Stimulated activated CD8-positive, alpha-beta memory T cell treated with anti-CD3 and anti-CD28 coated beads, Interleukin-4, amount 100 ng/mL, for 4 hours (primary cell): ENCODE measurements at places on chromosomes 5 and 9.

DNA sequence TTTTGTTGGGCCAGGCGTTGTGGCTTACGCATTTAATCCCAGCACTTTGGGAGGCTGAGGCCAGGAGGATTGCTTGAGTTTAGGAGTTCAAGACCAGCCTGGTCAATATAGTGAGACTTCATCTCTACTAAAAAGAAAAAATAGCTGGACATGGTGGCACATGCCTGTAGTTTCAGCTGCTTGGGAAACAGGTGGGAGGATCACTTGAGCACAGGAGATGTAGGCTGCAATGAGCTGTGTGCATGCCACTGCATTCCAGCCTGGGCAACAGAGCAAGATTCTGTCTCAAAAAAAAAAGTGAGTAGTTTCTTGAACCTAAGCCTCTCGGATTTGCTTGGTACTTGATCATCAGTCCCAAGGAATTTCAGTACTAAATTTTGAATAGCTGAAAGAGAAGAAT, 26.9 kb downstream of the G3BP1 start:
- DNase-seq = no peak

DNA sequence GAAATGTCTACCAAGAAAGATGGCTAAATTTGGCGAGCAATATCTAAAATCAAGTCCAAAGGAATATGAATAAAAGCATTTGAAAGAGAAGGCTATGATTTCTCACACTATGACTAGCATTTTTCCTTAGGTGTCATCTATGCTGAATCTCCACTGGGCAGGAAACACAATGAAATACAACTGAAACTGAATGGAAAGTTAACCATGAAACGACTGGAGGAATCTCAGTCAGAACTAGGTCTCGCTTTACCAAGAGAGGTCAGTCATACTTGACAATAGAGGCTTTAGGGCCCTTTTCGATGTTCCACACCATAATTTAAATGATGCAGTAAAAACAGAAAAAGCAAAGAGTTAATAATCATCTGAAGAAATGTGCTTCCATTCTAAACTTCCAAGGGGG, 339.0 kb downstream of the PDE4D start:
- DNase-seq = no peak

DNA sequence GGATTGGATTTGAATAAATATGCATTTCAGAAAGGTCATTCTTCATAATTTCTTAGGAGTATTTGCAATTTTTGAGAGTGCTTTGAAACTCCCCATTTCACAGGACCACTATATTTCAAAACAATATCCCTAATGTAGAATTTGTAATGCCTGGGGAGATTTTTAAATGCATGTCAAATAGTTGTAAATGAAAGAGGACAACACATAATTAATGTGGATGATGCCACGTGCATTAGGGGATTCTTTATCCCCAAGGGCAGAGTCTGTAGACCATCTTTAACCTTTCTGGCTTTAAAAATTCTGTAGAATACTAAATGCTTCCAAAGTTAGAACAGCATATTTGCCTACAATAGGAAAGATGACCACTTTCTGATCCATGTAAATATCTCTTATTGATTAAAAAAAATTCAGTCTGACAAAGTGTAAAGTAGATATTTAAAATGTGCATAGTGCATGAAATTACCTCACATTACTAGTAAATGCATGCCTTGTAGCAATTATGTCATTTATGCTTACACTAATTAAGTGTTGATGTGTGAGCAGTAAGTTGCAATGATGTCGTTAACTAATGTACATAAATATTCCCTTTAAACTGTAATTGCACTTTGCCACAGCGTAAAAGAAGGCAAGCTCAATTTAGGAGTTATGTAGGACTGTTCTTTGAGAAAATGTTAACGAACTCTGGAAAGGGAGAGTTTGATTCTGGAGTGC, 416.1 kb downstream of the PSAT1 start:
- no peak for DNase-seq

- no peak for DNase-seq
These were observed 50.2 kb upstream of the CAST start for GRCh38 chr5:96611946-96612345.

DNA sequence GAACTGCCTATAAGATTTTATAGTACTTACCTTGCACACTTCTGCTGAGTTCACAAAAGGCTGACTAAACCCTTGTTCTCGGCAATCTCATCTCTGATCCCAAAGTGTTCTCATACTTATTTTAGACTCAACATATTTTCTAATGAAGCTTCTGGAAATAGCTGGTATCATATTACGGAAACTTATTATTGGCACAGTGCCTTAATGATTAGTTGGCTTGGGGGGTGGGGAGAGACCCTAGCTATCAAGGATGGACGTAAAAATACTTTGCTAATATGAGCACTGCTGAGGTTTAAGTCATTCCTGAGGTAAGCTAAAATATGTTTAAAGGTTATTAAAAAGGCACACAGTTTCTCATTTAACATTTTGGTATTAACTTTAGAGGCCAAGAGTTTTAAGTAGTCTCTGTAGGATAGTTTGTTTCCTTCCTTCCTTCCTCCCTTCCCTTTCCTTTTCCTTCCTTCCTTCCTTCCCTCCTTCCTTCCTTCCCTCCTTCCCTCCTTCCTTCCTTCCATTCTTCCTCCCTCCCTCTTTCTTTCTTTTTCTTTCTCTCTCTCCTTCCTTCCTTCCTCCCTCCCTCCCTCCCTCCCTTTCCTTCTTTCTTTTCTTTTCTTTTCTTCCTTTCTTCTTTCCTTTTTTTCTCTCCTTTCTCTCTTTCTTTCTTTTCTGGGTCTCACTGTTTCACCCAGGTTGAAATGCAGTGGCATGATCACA, 31.5 kb downstream of the ZSWIM6 start:
- DNase-seq = no peak

DNA sequence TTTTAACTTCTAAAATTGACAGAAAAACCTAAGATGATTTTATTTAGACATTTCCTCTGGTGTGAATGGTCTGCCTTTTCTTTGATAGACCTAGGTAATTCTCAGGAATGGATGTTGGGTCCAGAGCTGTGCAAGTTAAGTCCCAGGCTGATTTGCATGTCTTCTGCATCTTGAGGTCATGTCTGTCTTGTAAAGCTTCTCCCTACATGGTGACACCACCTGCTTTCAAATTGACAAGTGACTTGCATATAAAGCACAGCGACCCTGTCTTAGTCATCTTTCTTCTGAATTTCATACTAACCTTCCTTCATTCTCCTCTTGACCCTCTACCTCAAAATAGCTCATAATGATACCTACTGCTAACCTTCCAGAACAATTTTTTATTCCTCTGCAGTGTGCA, 29.2 kb downstream of the OSTF1 start:
- DNase-seq = no peak

DNA sequence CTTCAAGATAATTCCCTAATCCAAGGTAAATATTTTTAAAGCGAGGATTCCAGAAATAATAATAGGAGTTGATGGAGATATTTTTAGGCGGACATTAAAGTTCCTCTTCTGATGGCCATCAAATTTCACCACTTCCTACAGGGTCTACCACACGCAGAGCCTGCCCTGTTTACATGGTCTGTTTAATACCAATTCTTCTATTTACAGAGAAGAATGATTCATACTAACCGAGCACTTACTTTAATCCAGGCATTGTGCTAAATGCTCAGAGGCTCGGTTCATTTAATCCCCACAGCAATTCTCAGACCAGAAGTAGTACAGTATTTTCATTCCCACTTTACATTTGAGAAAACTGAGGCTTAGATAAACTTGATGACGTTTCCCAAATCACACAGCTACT, 3.0 kb upstream of the ITGA1 start:
- no peak for DNase-seq
